ENCODE measurements at places on chromosomes 2 and 18. TPM values are rescaled to one million over a fixed set of nuclear protein-coding genes. Genes with fewer than 3 reads are reported as not detected.

- DNase-seq = no peak
Measured at GRCh38 chr2:227822416-227823003, 8.9 kb downstream of the CCL20 start.

DNA sequence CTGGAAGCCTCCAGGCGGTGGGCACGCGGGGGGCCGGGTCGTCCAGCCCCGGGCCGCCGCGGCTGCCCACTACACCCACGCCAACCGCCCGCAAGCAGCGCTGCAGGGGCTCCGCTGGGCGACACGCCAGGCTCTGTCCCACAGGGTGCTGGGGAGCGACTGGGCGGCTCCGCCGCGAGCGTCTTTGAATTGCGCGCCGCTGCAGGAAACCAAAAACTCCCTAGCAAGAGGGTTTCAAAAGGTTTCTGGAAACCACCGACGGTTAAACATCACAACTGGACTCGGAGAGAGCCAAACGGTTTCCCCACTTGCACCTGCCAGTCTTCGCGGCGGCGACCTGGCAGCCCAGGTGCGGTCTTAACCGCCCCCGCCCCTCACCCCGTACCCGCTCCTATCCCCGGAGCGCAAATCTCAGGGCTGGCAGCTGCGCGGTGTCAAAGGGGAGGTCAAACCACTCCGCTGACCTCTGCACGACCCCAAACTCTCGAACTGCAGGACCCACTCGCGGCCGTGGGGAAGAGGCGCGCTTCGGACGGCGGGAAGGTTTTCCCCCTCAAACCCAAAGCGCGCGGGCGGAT is 1.0 kb downstream of the CXCR4 start:
- peak; percentile 19 for DNase-seq

DNA sequence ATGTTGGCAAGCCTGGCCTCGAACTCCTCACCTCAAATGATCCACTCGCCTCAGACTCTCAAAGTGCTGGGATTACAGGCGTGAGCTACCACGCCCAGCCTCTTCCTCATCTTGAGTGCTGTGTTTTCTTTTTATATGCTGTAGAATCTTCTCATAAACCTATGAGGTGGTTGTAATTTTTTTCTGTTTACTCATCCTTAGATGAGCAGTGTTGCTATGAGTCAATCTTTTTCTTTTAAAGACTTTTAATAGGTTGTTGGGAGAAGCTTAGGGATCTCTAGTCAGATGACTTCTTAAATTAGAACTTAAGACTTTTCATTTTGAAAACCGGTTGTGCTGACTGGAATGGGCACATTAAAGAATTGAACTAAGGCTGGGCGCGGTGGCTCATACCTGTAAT is 8.7 kb upstream of the AAK1 start:
- no peak for DNase-seq

- no peak for DNase-seq
Measured at GRCh38 chr2:134391751-134392160, 137.9 kb downstream of the MGAT5 start.

GALNT13 gene
- under 0.01 TPM for total RNA-seq

GRCh38 chr2:64350996-64351395 is 103.0 kb upstream of the LGALSL start:
- no peak for DNase-seq

DNA sequence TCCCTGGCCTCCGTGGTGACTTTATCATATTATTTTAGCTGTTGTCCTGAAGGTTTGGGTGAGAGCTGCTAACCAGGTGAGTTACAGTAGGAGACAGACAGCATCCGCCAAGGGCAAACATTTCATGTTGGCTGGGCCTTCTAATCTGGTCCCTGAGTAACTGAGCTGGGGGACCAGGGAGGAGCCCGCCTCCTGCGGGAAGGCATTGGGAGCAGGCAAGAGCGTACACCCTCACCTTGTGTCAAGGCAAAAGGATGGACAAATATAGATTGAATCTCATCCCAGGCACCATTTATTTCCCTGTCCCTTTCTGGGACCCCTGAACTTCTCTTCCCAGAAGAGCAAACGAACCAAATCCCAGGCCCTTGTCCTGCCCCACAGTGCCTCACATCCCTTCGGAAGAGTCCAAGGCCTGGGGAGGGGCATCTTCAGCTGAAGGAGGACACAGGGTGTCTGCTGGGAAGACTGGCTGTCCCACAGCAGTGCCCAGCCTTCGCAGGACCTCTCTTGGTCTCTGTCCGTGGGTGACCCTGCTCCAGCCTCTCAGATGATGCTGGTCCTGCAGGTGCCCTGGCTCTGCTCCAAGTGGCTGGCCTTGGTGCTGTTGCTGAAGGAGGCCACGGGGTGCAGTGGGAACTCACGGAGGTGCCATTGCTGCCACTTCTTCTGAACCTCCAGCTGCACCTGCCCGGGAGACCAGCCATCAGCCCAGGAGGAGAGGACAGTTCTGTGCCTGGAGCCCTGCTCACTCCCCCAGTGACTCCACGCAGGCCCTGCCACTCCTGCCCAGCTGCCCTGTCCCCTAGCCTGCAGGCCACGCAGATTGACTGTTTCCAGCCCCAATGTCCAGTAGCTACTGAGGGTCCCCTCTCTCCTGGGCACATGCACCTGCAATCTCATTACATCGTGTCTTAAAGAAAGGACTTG is 8.2 kb downstream of the TMEM37 start:
- DNase-seq = no peak

MFSD2B gene
- under 0.01 TPM for total RNA-seq

- no peak for DNase-seq
Measured at GRCh38 chr18:44080054-44080453, 600.6 kb upstream of the SETBP1 start.

DNA sequence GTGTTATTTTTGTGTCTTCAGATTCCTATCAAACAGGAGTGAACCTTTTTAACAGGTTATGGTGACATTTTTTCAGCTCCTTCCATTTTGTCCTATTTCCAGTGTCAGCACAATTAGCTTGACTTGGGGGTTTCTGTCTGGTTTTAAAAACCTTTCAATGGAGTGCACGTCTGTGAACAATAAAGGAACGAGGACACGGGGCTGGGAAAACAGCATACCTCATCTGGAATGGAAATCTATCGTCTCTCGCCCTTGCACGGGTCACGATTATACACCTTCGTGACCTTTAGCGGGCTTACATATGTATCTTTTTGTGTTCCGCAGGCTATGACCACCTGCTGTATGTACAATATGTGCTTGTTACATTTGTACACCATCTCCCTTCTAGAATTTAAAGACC is 2.3 kb upstream of the ZNF532 start:
- no peak for DNase-seq

DNA sequence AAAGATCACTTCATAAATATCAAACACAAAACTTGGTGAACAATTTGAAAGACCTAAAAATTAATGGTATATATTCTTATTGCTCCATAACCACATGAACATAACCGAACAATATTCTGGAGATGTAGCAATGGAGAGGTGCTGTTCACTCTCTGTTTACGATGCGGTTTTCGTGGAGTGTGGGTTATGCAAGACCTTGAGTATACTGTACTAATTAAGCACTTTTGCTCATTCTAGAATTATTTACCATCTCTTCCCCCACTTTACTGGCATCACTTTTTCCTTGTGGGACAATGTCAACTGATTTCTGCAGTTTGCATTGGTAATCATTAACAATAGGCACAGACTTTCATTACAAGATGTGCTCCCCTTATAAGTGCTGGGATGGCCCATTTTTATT is 97.6 kb downstream of the RAPH1 start:
- DNase-seq = no peak

GRCh38 chr2:19360966-19361321 is 2.5 kb upstream of the OSR1 start:
- DNase-seq = no peak

DNA sequence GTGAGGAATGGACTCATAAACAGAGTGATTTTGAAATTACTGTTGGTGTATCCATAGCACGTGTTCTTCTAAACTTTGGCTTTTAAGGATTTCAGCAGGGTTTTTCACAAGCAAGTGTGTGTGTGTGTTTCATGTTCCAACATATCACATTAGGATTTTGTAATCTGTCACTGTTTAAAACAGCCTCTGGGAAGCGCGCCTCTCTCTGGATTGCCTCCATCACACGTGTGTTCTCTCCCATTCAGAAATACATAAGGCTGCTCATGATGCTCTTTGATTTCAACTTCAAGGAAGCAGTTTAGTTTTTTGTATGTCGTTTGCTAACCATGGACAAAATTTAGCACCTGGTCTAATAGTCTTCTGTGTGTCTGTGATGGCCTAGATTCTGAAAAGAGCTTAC is 370.4 kb downstream of the MTX2 start:
- peak; percentile 39 for DNase-seq

GRCh38 chr2:96987301-96987909 is 1.0 kb upstream of the FAM178B start:
- no peak for DNase-seq

CNRIP1 gene
- total RNA-seq = 45.3 TPM

DNA sequence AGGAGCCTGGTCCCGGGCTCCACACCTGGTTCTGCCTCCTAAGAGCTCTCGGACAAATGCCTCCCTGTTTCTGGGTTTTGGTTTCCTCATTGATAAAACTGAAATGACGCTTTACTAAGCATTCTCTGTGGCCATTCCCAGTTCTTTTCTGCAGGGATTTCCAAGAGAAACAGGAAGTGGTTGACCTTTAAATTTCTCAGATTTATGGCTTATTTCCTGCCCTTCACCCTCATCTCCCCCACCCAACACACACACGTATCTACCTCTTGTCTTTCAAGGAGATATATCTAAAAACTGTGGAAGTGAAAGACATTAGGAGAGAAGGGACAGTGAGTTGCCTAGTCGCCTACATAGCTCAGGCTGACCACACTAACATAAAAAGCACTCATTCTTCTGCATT is 53.0 kb downstream of the PIEZO2 start:
- DNase-seq = no peak

Measured in dermis blood vessel endothelial cell (primary cell).